ENCODE measurements at places on chromosomes 12 and 14.
A peak's percentile ranks its signal among the peaks of the same experiment; 100 is the strongest.

DNA sequence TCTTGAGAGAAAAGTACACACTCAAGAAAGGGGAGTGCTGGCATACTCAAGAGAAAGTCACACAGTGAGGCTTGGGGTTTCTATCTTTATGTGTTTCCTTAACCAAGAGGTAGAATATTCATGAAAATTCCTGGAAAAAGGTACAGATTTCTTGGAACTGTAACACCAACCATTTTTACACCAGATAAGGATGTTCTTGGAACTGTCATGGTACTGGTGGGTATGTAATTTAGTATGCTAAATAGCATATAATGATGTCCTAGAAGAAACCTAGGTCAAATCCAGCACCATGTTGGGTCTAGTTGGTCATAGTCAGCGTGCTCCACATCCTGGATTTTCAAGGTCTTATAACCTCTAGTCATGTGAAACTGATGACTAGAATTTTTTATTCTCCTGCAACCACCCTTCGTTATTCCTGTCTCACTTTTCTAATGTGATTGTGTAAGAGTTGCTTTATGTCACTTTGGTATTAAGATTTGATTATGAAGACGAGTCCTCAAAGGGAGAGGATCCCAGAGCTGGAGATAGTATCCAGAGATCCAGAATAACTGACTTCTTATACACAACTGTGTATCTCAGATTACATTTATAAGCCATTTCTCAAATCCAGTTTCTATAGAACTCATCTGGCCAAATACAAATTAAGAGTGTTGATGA, 510.1 kb downstream of the TMTC2 start:
- DNase-seq, result no peak

DNA sequence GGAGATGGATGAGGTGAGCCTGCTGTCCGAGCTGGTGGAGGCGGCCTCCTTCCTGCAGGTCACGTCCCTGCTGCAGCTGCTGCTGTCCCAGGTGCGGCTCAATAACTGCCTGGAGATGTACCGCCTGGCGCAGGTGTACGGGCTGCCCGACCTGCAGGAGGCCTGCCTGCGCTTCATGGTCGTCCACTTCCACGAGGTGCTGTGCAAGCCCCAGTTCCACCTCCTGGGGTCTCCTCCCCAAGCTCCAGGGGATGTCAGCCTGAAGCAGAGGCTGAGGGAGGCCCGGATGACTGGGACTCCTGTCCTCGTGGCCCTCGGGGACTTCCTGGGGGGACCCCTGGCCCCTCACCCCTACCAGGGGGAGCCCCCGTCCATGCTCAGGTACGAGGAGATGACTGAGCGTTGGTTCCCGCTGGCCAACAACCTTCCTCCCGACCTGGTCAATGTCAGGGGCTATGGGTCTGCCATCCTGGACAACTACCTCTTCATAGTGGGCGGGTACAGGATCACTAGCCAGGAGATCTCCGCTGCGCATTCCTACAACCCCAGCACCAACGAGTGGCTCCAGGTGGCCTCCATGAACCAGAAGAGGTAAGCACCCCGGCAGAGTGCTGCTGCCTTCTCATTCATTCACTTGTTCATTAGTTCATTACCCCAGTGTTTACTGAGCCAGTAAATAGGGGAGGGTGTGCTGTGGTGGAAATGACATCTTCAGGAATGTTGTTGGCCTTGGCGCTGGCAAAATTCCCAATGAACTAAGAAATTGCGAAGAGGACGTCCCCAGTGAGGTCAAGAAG, 774 bp upstream of the MANSC4 start:
- peak; percentile 64 for DNase-seq

GRCh38 chr12:103994235-103994634, 28.6 kb downstream of the TDG start:
- no peak for DNase-seq

GRCh38 chr14:59262717-59263454, 74.4 kb downstream of the DAAM1 start:
- DNase-seq, result no peak

- no peak for DNase-seq
Measured at GRCh38 chr12:8781381-8782127, 40.9 kb upstream of the A2ML1 start.

- DNase-seq, result peak; percentile 66
Measured at GRCh38 chr14:74035556-74035955, 16.4 kb downstream of the BBOF1 start.

- DNase-seq, result peak; percentile 50
Measured at GRCh38 chr14:105315211-105315721, 718 bp downstream of the PACS2 start.

All from GM23248 (cell line).